ENCODE measurements at places on chromosomes 2 and 18. TPM values are rescaled to one million over a fixed set of nuclear protein-coding genes. Genes with fewer than 3 reads are reported as not detected.

The CRYGD gene
- not detected for total RNA-seq

The VWA3B gene
- total RNA-seq: 0.66 TPM

- no peak for DNase-seq
Observed at GRCh38 chr2:198177040-198177439, 372.6 kb downstream of the PLCL1 start.

- DNase-seq: no peak
Observed at GRCh38 chr2:157764386-157764785, 111.7 kb downstream of the ACVR1 start.

DNA sequence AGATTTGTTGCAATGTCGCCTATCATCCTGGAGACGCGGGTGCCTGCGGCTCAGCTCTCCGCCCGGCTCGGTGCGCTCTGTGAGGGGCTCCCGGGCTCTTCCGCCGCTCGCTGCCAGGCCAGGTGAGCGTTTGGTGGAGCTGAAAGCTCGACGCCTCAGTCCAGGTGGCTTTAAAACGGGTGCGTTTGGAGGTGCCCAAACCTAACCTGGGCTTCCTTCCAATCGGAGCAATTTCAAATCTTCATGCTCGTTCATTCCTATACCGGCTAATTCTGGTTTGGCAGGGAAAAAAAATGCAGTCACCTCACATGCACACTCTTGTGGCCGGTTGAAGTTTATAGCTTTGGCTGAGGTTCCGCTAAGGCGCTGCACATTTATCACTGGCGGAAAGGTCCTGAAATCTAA lies at the start of gene SLC16A14:
SLC16A14 (minus strand) TSS at position 274 of the 405 bp plus-strand sequence. CDS start 9,572 bp downstream, outside the sequence.
- peak; percentile 55 for DNase-seq

DNA sequence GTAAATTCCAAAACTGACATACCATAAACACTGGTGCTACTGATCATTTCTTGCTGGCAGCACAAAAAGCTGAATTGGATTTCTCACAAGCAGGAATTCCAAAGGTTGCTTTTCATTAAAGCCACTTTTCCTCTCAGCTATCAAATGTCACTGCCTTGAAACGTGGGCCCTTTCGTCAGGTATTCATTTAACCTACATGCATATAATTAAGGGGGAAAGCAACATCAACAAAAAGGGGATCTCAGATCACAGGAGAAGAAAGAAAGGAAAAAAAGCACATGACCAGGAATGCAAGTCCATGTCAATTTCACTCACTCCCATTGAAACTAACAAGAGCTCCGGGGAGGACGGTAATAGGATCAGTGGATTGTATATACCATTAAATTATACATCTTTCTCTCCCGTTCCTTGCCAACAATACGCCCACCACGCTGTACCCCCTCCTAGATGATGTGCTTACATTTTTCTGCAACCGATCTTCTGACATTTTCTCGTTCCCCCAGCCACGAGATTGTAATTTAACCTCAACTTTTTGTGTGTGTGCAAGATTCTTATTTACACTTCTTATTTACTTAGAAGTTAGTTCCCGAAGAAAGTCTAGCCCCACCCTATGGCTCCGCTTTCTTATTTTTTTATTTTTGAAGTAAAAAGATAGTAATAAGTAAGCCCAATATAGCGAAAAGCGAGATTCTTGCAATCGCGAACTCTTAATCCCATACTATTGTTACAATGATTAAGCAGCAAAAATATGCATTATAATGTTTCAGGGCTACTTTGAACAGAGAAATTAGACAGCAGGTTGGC lies 725 bp downstream of the FIGN start:
- DNase-seq: peak; percentile 20

DNA sequence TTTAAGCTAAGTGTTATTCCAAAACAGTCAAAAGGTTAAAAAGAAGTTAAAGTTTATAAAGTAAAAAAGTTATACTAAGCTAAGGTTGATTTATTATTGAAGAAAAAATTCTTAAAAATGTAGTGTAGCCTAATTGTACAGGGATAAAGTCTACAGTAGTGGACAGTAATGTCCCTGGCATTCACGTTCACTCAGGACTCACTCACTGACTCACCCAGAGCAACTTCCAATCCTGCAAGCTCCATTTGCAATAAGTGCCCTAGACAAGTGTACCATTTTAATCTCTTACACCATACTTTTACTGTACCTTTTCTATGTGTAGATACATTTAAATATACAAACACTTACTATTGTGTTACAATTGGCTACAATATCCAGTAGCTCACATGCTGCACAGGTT lies 86.1 kb downstream of the CACNB4 start:
- DNase-seq: no peak

DNA sequence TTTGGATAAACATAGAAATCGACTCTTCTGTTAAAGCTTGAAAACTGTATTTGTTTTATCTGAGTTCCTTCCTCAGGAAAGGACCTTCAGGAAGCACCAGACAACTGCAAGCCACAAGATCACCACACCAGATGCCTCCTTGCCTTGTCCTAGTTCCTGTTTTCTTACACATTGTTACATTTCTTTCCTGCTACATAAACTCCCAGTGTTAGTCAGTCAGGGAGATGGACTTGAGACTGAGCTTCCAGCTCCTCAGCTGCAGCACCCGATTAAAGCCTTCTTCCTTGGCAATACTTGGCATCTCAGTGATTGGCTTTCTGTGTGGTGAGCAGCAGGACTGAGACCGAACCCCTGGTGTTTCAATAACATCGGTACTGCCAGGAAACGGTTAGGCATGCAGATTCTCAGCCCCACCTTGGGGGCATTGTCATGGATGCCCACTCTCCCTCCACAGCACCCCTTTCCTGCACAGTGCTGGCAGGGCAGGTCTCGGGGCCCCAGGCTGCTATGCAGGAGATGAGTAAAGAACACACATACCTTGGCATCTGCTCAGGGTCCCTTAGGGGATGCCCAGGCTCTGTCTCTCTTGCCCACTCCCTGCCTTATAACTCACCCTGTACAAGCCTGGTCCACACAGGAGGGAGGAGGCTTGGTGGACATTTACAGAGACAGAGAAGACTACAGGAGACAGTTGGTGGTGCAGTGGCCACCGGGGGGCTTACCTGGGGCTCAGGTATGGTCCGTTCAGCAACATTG lies 32.6 kb downstream of the ANKMY1 start:
- no peak for DNase-seq

DNA sequence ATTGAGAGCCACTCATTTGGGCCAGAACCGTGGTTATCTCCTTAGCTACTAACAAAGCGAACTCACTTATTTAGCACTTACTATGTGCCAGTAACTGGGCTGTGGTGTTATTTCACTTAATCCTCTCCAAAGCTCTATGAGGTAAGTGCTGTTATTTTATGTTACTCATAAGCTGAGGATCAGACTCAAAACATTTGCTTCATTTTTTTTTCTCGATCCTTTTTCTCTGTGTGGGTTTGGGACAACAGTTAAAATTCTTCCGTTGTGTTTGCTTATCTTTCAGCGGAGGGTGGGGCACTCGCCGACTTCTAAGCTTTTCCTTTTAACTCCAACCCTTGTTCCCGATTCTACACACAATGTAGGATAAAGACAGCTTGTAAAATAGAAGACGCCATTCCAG lies 52.8 kb downstream of the TMEM178A start:
- DNase-seq: no peak

- no peak for DNase-seq
Observed at GRCh38 chr2:25305775-25306174, 36.0 kb downstream of the DNMT3A start.

GRCh38 chr2:206557321-206557720 lies 85.0 kb upstream of the FAM237A start:
- no peak for DNase-seq

DNA sequence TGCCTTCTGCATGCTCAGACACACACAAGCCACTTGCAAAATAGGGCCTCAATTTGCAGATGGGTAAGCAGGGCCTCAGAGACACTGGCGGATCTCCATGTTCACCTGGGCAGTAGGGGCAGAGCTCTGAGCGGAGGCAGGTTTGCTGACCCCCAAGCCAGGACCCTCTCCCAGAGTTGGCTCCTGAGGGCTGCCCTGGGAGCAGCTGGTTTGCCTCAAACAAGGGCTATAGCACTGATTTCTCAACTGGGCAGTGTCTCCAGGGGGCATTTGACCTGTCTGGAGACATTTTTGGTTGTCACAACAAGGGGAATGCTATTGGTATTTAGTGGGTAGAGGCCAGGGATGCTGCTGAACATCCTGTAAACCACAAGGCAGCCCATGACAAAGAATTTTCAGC lies 11.6 kb downstream of the GLI2 start:
- DNase-seq: no peak

GRCh38 chr18:47254341-47254939 lies 3.0 kb upstream of the SKOR2 start:
- DNase-seq: peak; percentile 29

GRCh38 chr2:230737300-230737699 lies 24.7 kb downstream of the CAB39 start:
- no peak for DNase-seq

DNA sequence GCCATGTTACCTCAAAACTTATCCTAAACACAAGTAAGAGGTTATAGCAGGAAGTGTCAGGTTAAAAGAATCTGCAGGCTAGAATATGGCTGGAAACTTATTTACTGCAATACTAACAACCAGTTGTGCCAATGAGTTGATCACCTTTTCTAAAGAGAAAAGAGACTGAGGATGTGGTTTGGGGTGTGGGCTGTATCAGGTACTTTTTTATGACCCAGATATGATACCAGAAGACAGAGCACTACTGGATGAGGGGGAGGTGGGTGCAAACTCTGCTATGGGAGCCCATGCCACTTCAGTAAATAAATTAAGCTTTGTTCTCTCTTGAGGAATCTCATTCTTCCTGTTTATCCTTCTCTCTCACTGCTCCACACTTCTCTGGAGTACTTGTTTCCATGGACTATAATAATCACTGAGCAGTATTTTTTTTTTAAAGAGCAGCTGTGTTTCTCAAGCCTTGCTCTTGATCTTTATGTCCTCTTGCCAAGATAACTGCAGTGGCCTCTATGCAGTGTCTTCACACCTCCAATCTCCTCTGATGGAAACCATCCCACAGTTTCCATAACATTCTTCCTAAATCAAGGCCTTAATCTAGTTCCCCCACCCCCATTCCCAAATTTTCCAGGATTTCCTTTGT lies 51.2 kb upstream of the NOSTRIN start:
- DNase-seq: no peak

DNA sequence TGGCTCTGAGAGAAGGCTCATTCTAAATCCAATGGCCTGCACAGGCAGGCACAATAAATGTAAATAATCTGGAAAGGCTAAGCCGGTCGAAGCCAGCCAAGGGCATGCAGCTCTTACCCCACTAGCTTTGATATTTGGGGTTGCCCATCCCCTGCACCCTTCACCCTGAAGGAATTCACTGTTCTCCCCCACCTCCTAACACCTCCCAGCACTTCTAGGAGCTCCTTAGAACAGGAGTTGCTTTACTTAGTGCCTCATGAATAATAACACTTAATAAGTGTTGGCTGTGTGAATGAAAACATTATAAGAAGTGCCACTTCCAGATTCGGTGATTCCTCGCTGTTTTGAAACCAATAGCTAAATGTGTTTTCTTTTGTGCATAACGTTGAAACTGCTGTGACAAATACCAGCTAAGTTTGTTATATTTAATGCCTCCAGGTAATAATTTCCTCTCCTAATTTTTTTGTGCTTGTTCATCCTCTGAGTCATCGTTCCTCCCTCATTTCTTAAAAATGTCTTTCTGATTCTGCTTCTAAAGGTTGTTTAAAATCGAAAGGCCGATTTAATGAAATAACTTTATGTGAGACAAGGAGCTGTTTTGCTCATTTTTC lies 458.8 kb downstream of the METTL4 start:
- peak; percentile 63 for DNase-seq

GRCh38 chr18:45751766-45752165 lies 27.8 kb downstream of the SLC14A1 start:
- no peak for DNase-seq

DNA sequence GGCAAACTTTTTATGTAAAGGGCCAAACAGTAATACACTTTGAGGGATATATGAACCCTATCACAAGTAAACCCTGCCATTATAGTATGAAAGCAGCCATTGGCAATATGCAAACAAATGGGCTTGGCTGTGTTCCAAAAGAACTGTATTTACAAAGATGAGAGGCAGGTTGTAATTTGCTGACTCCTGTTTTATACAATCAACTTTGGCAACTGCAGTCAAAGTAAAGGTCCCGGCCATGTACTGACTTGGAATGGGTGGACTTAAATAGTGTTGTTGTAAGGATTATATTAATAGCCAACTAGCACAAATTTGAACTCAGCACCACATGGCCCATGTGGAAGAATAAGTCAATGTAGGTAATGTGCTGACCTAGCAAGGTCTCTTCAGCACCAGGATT lies 223.4 kb downstream of the WDPCP start:
- no peak for DNase-seq

GRCh38 chr2:105379741-105380186 lies 19.1 kb downstream of the FHL2 start:
- DNase-seq: no peak

DNA sequence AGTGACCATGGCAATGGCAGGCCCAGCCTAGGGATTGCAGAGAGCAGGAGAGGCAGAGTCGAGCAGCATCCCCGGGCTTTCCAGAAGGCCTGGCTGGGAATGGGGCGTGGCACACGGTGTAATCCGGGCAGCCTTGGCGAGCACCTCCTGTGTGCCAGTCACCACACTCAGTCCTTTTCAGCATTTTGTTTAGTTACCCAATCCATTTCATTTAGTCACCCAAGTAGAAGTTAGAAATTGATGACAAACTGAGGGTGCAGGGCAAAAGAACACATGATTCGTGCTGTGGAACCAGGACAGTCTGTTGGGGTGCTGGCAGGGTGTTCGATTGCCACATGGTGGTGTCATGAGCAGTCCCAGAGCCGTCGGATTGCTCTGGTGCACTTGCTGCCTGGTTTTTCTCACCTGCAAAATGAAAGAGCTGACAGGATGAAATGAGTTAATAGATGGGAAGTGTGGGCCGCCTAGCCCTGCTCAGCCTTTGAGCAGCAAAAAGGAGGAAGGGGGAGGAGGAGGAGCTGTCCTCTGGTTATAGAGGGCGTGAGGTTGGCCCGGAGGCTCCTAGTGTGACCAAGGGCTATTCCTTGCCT lies 299.4 kb downstream of the AGAP1 start:
- peak; percentile 54 for DNase-seq

GRCh38 chr2:186554429-186554828 lies 35.4 kb upstream of the ITGAV start:
- no peak for DNase-seq

DNA sequence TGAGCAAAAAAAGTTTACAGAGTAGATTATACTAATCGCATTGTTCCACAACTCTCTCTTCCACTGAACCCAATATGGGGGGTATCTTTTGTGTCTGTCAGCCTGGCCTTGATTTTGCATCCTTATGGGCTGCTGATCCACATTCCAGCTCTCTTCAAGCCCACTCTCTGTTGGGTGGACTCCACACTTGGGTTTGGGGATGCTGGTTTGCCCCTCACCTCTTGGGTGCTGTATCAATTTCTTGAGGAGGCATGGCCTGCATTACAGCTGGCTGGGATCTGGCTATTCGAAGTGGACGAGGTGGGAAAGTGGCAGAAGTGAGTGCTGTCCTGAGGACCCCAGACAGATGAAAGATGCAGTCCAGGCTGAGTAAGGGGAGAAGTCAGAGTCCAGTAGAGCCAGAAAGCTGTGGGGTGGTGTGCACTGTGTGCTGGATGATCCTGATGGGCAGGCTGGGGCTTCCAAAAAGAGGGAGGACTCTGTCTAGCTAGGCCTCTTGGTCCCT lies 141.4 kb downstream of the CAPN13 start:
- no peak for DNase-seq
